ENCODE measurements at places on chromosomes 6 and 20.

DNA sequence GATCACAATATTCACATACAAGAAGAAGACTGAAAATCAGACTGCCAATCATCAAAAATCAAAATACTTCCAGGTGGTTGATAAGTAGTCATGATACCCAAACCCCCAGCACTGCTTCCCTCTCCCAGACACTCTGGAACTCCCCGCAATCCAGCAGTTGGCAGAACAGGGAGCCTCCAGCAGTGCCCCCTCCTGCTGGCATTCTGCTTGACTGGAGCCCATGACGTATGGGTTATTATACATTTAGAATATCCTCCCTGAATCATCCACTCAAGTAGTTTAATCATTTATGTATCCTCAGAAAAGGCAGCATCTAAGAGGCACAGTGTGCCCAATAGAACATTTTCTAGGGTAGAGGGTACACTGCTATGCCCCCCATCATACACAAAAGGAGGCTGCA lies 9.3 kb upstream of the OGFRL1 start:
- DNase-seq = no peak

DNA sequence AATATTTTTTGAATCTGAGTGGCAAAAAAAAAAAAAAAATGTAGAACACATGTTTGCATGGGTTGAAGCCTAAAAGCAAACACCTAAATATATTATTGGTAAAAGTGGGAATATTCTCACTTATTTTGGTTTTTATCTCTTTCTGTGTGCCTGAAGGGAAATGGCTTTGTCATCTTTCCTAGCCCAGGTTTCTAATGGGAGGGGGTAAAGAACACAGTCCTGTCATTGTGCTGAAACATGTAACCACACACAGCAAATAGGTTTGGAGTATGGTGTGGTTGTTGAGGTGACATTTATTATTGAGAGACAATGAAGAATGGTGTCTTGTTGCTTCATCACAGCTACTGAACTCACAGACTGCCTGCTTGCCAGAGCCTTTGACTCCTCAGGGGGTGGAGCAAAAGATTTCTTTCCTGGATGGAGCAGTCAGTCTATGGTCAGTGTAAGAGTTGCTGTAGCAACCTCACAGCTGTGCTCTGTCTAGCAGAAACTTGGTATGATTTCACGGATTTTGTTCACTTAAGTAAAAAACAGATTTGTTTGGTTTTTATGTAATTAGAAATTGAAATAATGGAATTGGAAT lies 70.2 kb downstream of the CEP57L1 start:
- no peak for DNase-seq

DNA sequence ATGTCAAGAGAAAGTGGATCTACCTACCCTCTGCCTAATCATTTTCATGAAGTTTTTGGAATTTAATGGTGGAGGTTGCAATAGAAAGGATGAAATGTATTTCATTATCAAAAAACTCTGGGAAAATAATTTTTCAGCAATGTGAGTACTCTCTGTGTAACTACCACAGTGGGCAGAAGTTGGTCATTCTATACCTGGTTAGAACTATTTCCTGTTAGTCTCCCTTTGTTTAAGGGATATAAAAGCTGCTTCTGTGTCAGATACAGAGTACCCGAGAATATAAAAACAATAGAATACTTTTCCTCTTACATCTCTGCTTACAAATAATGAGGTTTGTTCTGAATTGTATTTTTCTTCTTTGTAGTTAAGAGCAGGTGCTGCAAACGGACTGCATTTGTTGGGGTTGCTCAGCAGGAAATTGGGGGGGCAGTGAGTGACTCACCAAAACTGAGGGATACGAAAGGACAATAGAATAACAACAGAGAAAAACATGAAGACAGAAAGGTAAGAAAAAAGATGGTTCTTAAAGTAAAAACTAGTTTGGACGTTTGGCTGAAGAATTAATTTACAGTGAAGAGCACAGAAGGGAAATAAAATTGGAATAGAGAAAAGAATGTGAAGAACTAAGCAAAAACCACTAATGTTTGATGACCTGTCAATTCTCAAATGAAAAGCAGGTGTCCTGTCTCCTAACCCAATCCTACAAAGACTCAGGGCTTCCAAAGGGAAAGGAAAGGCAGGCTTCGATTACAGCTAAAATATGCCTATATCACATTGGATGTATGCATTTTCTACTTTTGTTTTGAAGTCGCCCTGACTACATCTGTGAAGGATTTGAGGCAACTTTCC lies 703.1 kb downstream of the RFPL4B start:
- no peak for DNase-seq

DNA sequence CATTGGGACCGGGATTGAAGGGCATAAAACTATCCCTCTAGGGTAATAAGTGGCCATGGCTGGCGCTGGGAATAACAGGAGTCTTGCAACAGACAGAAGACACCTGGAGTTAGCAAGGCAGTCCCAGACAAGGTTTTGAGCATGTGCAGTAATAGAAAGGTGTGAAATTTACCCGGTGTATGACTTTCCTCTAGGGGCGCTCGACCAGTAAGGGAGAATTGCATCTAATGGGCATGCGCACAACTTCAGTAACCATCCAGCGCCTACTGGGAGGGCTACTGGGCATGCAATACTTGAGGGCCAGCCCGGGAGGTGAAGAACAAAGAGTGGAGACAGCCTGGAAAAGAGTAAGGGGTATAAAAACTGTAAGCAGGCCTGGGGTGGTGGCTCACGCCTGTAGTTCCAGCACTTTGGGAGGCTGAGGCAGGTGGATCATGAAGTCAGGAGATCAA lies 32.7 kb downstream of the SERPINB6 start:
- DNase-seq = no peak

DNA sequence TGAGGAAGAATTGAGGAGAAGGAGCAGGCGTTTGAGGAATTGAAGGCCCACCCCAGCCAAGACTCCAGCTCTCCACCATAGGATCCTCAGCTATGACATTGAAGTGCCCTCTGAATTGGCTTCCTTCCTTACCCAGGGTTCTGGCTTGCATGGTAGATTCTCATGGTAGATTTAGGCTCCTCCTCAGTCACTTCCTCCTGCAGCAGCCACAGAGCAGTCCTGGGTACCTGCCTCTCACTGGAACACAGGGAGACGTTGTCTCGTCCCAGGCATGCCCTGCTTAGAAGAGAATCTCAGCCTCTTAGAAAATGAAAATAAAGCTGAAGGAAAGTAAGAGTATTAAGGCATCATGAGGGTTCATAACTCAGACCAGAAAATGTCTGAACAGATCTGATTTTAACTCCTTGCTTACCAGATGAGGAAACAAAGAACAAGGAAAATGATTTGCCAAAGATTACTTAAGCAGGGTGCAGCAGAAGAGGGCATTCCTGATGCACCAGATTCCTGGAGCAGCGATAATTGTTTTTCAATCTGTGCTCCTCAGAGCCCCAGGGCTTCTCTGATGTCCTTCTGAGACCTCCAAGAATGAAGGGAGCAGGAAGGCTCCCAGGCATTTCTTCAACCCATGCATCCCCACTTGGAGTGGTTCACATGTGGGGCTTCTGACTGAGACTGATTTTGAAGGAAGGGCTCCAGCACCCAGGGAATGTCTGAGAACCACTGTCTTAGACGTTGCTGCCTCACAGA lies 219.8 kb downstream of the HIVEP2 start:
- no peak for DNase-seq

GRCh38 chr20:15703171-15703911 lies 869.9 kb downstream of the KIF16B start:
- DNase-seq = no peak

- DNase-seq = no peak
These were observed 70.2 kb downstream of the PERP start for GRCh38 chr6:138037009-138037504.

- no peak for DNase-seq
These were observed 55.8 kb upstream of the MTRF1L start for GRCh38 chr6:153058291-153058690.

GRCh38 chr6:1625794-1626435 lies 16.2 kb downstream of the FOXC1 start:
- DNase-seq = no peak

GRCh38 chr6:154156135-154156896 lies 117.3 kb downstream of the OPRM1 start:
- peak; percentile 15 for DNase-seq

GRCh38 chr6:137845460-137845859 lies 21.6 kb upstream of the TNFAIP3 start:
- DNase-seq = no peak

GRCh38 chr20:5528719-5529256 lies 212.0 kb upstream of the PROKR2 start:
- peak; percentile 31 for DNase-seq

DNA sequence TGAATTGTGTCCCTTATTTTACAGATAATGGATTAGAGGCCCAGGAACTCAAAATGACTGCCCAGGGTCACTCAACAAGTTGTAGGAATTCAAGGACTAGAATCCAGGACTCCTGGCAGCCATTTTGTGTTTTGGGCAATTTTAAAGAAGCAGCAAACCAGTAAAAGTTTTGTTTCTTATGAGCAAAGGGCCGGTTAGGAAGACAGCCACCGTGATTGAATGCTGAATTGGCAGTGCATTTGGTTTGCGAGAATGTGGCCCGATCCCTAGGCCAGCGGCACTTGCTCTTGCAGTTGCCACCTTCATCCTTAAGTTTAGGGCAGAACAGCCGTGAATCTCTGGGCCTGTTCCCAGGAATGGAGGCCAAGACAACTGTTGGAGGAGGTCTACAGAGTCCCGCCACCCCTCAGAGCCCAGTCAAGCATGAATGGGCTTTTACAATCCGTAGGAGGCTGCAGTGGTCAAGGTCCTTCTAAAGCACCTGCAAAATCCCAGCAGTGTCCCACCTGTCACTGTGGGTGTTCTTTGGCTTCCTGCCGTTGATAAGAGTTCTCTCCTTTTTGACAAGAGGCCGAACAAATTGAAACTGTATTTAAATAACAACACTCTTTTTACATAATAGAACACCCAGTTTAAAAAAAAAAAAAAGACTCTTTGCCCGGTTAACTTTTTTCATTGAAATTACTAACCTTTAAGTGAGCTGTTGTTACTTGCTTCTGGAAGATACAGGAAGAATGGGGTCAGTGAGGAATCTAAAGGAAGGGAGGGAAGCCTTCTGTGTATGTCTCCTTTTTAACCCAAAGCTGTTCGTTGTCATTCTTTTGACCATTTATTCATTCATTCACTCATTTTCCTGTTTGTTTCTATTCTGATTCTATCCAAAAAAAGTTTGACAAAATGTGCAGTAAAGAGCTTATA lies 68.7 kb downstream of the PHACTR2 start:
- no peak for DNase-seq

DNA sequence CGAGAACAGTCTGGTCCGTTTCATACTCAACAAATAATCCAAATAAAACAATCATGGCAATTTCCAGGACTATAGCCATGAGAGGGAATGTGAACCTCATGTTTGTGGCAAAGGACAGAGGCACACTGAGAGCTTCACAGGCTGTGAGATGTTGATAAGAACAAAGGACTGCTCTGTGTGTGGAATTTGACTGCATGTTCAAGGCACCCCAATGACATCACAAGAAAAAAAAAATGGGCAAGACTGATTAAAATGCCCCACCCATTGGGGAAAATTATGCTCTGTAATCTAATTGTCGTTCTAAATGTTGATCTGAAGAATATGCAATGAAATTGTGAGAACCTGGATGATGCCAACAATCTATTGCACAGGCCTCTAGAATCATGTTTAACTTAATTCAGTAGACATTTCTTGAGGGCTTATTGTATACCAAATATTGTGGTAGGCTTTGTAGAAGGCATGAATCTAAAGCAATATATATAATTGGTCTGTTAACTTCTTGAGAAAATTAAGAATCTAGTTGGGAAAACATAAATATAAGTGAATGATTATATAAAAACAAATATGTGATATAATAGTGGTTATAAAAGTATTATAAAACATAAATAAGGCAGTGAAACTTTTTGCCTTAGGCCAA lies at the start of gene RHAG:
Gene RHAG, minus strand, starts transcription at position 127 of the 637 bp plus-strand sequence. Its CDS starts 27 bp downstream, at position 100.
- DNase-seq = no peak

GRCh38 chr20:14523090-14523489 lies 185.7 kb upstream of the FLRT3 start:
- no peak for DNase-seq

DNA sequence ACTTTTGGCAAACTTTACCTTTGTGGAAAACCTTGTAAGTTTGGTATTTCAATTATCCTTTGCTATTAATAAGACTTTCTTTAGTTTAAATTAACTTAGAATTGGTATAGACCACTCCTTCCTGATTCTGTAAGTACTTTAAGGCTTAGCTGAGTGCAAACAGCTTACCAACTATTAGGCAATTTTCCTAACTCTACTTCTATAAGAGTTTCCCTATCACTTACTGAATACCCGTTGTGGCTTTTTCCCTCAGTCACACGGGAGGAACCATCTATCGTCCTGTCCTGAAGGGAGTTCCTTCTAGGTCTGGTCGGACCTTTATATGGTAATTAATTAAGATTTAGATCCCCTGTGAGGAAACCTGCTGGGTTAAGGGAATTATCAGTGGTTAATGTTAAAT lies 9.6 kb downstream of the SLC35A1 start:
- DNase-seq = no peak

- no peak for DNase-seq
These were observed 1.9 kb upstream of the SERINC3 start for GRCh38 chr20:44523746-44524145.

- no peak for DNase-seq
These were observed 141.1 kb upstream of the FOXQ1 start for GRCh38 chr6:1170794-1171193.

- no peak for DNase-seq
These were observed 97.9 kb downstream of the BMP5 start for GRCh38 chr6:55777469-55777868.

GRCh38 chr6:112774319-112774718 lies 427.2 kb downstream of the RFPL4B start:
- no peak for DNase-seq

DNA sequence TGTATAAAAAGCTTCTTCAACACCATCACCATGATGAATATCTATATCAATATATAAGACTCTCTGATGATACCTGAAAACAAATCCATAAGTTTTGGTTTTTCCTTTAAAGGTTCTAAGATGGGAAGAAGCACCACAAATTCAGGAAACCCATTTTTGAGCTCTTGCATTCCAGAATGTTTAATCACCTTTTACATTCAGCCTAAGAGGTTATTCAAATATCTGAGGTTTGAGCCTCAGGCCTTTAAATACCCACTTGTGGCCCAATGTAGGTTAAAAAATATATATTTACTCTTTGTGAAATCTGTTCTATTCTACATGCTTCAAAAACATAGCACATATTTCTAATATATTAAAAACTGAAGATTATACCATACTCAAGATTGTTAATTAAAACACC lies 17.6 kb downstream of the HDAC2 start:
- no peak for DNase-seq

- DNase-seq = no peak
These were observed 3.7 kb downstream of the AK9 start for GRCh38 chr6:109687271-109687761.

- DNase-seq = no peak
These were observed 70.4 kb downstream of the PLCB4 start for GRCh38 chr20:9139106-9139833.

- no peak for DNase-seq
These were observed 42.3 kb upstream of the MRPS10 start for GRCh38 chr6:42259841-42260395.

DNA sequence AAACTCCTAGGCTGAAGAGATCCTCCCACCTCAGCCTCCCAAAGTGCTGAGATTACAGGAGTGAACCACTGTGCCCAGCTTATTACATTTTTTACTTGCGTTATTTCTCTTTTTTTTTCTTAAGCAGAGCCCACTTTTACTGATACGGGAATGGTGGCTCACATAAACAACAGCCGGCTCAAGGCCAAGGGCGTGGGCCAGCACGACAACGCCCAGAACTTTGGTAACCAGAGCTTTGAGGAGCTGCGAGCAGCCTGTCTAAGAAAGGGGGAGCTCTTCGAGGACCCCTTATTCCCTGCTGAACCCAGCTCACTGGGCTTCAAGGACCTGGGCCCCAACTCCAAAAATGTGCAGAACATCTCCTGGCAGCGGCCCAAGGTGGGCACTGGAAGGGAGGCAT lies 10.5 kb downstream of the CAPN11 start:
- no peak for DNase-seq

GRCh38 chr6:68233623-68234022 lies 401.5 kb upstream of the ADGRB3 start:
- no peak for DNase-seq

Measured in stimulated activated CD8-positive, alpha-beta memory T cell treated with anti-CD3 and anti-CD28 coated beads, Interleukin-2, amount 100 ng/mL, for 1 hour (primary cell).